ENCODE measurements at places on chromosomes 2 and 18.

DNA sequence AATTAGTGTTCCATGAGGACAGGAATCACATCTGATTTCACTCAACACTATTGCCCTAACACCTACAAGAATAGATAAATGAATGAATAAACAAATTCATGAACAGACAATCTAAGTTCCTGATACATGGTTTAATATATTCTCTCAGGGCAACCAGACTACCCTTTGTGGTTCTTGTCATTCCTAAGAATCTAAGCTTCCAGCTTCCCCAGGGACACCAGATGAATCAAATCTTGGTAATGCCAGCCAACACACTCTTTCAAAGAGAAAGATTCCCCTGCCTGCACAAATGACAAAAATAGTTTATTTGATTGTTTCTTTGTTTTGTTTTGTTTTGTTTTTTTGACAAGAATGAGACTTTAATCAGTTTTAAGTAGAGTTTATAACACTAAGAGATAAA lies 237.5 kb upstream of the CHAC2 start:
- DNase-seq, result no peak

- DNase-seq, result no peak
Measured at GRCh38 chr2:32752205-32752604, 124.4 kb downstream of the TTC27 start.

- DNase-seq, result no peak
Measured at GRCh38 chr18:30387401-30387800, 655.1 kb downstream of the DSC3 start.

- DNase-seq, result no peak
Measured at GRCh38 chr2:196365923-196366322, 194.5 kb upstream of the STK17B start.

DNA sequence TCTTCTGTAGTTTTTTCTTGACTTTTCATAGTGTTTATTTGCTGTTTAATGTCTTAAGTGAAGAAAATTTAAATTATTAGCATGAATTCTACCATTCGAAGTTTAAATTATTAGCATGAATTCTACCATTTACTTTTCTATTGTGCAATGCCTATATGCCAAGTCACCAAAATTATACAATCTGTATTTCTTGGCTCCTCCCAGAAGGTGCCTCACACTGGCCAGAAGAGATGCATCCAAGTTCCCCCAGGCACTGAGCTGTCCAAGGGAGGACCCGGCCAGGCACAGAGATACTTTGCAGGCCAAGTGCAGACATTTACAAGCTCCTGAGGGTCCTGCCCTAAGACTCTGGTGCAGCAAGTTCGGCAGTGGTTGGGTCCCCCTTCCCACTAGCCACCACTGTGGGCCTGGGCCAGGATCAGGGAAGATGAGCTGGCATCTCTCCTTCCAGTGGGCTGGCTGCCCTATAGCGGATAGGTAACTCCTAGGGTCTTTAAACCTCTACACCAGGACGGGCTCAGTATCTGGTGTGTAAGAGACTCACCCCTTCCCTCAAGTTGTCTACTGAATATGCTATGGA lies 31.3 kb downstream of the TMEM247 start:
- DNase-seq, result peak; percentile 80
